ENCODE measurements at places on chromosomes 1 and 21.
A peak's percentile ranks its signal among the peaks of the same experiment; 100 is the strongest.

DNA sequence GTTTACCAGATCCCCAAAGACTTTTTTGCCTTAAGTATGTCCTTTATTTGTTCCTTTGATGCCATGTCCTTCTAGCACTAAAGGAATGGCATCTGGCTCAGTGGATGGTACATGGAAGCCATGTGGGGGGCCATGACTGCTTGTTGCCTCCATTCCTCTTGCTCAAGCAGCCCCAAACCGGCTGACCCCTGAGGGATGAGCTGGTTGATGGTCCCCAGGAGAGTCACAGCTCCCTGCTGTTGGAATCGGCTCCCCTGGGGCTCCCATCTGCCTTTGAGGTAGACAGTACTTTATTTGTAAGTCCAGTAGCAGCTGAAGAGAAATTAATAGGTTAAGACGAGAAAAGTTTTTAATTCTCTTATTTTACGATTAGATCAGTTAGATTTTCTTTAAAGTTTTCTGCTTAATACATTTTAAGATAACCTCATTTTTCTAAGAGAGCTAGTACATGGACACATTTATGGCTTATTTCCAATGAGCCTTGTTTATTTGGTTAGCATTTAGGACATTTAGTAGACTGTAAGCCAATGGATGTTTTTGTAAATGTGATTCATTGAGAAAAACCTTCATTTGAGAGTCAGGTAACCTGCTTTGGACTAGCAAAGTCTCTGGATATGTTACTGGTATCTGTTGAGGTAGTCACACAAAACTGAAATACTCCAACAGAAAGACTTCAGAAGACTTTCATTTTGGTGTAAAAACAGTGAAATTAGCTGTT is 88.2 kb downstream of the CAMTA1 start:
- no peak for DNase-seq

- peak; percentile 83 for DNase-seq
Observed at GRCh38 chr1:26284597-26285347, 4.9 kb downstream of the SH3BGRL3 start.

DNA sequence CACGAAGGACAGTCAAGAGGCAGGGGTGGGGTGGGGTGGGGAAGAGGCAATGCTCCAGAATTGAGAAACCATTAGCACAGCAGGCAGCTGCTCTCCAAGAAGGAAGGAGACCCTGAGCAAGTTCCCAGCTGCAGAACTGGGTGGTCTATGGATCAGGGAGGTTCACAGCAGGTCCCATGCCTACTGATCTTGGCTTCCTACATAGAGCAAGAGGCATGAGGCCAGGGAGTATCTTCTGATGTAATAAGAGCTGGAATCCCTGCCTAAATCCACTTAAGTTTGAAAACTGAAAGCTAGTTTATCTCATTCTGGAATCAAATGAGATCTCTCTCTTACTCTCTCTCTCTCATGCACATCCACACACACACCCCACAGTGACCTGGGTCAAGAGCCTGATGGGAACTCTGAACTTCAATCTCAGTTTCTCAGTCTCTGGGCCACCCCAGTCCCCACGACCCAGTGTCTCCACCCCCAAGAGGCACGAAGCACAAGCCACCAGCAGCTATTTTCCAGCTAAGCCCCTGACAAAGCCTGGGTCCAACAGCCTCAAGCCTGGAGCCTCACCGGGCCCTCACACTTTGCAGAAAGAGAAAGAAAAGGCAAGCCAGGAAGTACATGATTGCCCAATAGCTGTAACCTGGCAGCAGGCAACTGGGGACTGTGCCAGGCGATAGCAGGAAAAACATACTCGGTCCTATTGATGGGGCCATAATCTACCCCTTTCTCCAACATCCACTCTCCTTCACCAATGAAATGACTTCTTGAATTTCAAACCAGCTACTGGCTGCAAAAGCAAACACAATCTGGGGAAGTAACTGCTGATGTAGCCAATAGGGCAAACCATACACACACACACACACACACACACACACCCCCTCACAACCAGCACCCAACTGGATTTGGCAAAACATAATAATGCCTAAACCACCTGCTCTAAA is 2.2 kb downstream of the NUAK2 start:
- DNase-seq: peak; percentile 57

- DNase-seq: peak; percentile 59
Observed at GRCh38 chr1:94925004-94925403, 1.9 kb downstream of the CNN3 start.

GRCh38 chr1:160618327-160618726 is 28.5 kb downstream of the SLAMF1 start:
- DNase-seq: no peak

DNA sequence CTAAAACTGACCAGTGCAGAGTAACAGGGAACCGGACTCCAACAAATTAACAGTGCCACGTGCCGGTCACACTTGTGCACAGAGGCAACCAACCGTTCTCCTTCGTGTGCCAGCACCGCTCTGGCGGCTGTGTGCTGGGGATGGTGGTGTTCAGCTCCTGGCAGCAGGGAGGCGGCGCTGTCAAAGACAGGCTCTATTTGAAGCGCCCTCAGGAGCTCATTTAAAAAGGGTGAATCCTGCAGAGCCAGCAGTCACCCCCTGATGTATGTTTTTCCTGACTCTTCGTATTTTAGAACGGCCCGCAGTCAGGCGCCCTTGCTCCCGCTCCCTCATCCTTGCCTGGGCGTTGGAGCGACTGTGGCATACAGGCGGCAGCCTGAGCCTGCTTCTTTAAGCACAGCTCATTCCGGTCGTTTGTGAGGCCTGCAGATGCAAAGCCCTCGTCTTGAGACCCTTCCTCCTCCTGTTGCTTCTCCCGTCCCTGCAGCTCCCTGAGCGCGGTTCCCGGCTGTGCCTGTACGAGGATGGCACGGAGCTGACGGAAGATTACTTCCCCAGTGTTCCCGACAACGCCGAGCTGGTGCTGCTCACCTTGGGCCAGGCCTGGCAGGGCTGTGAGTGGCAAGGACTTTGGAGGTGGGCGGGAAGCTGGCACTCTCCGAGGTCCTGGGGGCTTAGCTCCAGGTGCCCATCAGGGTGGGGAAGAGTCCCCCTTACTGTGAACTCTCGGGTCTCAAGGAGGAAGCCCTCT is 1.1 kb downstream of the DFFB start:
- peak; percentile 19 for DNase-seq

DNA sequence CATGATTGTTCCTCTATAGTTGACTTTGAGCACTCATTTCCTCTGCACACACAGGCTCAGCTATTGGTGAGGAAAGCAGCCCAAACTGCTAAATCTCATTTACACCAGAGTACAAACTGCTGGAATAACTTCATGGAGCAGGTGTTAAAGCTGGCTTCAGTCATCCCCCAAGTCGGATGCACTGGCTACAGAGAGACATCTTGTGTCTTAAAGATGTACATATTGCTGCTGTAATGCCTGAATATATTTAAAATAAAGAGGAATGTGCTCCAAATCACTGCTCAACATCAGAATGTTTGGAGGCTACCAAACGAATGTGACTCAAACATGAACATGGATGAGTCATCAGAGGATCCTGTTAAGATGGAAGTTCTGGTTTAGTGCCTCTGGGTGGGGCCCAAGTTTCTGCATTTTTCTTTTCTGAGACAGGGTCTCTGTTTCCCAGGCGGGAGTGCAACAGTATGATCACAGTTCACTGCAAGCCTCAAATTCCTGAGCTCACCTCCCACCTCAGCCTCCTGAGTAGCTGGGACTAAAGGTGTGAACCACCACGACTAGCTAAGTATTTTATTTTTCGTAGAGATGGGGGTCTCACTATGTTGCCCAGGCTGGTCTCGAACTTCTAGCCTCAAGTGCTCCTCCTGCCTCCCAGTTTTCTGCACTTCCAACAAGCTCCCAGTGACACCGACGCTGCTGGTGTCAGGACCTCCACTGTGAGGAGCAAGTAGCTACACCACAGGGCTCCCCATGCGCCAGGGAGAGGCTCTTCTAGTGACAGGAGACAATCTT is 79.0 kb upstream of the KRTAP19-8 start:
- no peak for DNase-seq

- DNase-seq: no peak
Observed at GRCh38 chr1:76176000-76176399, 101.5 kb downstream of the ST6GALNAC3 start.

- no peak for DNase-seq
Observed at GRCh38 chr1:184030433-184031091, 7.0 kb downstream of the COLGALT2 start.

DNA sequence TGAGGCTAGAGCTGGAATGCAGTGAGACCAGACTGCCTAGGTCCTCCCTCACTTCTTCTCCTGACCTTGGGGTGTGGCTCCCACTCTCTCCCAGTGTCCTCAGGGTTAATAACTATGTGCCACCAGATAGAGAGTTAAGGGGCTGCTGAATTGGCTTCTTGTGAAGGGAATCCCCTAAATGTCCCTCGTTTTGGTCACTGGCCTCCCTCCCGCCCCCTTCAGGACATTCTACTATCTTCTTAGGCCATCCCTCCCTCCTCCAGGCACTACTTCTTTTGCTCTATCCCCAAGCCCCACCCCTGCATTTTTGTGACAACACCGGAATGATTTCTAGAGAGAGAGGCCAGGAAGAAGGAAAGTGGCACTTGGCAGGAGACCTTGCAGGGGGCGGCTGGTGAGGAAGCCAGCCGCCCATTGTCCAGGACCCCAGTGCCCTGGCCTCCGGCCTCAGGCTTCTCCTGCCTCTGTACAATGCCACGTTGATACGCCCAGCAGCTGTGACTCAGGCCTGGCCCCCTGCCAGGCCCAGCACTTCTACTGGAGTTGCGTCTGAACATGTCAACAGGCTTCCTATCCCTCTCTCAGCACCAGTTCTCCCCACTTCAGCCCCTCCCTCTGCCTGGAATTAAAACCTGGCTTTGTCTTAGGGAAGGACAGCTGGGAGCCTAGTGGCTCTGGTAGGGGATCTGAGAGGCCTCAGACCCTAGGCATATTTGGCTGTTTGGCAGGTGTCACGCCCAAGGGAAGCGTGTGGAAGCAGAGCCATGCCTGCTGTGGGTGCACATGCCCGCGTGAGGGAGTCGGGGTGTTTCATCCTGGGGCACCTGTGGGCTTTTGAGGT is 9.1 kb downstream of the LMNA start:
- peak; percentile 99 for DNase-seq

DNA sequence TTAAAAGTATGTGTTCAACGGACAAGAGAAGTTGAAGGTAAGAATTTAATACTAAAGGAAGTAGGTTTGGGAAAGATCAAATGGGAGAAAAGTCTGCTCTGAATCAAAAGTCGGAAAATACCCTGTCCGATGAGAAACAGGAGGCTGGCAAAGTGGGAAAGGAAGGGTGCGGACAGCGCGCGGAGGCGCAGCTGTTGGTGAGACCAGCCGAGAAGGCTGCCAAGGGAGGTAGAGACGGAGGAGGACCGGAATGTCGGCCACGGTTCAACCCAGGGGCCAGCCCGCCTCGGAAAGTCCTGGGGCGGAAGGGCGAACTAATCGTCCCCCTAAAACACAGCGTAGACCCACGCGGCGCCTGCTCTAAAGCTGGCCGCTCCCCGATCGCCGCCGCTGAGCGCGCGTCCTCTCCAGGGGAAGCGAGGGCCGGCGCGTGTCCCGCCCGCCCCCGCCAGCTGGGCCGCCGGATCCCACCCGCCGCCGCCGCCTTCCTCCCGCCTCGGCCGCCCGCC is 639 bp upstream of the SPATA1 start:
- DNase-seq: peak; percentile 77

DNA sequence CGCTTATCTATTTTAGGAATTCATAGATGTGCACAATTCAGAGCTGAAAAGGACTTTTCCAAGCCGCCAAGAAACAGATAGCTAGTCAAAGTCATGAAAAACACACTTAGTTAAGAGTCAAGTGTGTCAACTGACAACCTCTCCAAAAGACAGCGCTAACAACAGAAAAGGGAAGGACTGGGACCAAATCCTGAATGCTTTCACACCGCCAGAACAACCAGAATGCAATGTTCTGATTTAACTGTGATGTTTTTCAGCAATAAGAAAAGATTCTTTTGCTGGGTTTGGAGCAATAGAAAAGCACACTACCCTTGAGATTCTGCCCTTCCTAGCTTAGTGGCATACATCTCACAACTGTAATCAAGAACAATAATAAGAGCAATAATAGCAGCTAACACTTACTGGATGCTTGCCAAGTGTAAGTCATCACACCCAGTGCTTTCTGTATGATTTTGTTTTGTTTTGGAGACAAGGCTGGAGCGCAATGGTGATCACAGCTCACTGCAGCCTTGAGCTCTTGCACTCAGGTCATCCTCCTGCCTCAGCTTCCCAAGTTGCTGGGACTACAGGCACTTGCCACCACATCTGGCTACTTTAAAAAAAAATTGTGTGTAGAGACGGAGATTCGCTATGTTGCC is 33.9 kb upstream of the SDC3 start:
- DNase-seq: peak; percentile 75

DNA sequence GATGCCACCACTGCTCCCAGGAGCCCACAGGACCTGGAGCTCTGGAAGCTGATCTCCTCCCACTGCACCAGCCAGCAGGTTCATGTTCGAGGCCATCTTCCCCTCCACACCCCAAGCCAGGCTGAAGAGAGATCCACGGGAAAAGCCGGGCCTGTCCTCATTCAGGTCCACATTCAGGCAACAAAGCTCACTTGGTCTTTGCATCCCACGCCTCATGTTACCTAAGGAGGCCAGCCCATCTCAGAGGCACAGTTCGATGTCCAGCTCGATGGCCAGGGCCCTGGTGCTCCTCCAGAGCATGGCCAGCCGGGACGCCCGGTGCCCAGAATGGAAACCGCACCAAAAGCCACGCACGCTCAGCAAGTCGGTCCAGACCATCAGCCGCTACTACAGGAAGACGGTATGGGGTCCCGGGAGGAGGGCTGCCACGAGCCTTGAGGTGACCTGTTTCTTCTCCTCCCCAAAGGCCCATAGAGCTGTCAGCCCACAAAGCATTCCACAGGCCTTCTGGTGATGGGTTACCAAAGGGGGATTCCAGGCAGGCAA is at the start of gene CCDC27:
TSS of gene CCDC27 (plus strand) at position 51 of the 546 bp plus-strand sequence. CDS start at position 83, 32 bp downstream.
- DNase-seq: no peak

- DNase-seq: no peak
Observed at GRCh38 chr1:204619721-204620120, 65.8 kb downstream of the LRRN2 start.

GRCh38 chr21:40531431-40532110 is 315.4 kb downstream of the DSCAM start:
- DNase-seq: no peak

DNA sequence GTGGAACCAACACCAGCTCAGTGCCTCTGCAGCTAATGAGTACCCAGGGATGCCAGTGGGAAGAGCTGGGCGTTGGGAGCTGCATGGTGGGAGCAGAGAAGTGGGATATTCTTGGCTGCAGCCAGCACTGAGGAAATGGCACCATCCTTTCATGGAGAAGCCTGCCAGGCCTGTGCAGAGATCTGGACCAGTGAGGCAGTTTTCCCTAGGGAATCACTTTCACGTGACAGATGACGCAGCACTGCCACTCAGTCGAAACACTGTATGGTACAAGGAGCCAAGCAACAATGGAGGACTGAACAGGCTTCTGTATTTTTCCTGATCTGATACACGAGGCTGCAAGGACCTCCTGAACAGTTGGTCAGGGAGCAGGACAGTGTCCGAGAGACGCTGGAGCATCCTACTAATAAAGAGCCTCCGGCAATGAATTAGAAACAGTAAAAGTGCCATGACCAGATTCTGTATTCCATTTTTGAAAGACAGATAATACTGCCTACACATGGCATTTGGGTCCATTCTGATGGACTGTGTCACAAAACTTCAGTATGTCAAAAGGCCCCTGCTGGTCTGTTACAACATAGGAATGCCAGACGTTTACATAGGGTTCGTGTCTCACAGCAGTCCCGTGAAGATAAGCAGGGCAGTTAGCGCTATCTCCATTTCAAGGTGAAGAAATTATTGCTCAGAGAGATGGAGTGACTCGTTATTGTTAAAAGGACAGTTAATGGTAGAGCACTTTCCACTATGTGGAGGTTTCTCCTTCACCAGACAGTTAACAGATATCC is 44.0 kb upstream of the LMO4 start:
- no peak for DNase-seq

Data from endothelial cell of umbilical vein (primary cell).